ENCODE measurements at places on chromosomes 6 and 20.

- no peak for DNase-seq
Measured at GRCh38 chr20:44001667-44002596, 87.3 kb downstream of the TOX2 start.

DNA sequence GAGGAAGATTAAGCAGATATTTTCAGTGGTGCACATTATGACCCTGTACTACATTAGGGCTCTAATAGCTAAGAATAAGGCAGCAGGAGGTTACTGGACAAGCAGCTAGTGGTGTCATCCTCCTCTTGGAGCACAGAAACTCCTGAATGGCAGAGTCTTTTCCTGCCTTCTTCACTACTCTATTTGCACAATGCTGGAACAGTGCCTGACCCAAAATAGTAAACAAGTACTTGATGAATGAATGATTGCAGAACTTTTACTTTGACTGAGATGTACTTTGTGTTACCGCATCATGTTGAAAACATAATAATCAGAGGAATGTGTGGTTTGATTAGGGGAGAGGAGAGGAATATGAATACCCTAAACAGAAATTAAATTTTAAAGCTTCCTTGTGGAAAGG, 30.0 kb upstream of the UST start:
- no peak for DNase-seq

DNA sequence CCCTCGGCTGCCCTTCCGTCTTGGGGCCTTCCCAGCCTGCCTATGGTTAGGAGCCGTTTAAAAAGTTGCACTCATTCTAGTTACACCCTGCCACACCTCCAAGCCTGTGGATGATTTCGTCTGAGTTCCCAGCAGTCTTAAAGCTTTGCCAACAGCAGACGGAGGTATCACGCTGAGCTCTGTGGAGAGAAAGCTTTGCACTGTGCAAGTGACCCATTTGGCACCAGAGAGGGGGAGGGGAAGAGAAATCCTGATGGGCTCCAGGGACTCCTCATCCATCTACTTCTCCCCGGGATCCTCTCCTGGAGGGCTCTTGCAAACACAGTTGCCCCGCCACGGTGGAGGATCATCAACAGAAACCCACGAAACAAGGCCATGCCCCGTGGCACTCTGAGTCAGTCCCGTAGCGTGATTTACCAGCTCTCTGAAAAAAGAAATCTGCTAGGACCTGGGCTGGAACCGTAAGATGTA, 98.8 kb upstream of the CITED2 start:
- DNase-seq, result no peak

DNA sequence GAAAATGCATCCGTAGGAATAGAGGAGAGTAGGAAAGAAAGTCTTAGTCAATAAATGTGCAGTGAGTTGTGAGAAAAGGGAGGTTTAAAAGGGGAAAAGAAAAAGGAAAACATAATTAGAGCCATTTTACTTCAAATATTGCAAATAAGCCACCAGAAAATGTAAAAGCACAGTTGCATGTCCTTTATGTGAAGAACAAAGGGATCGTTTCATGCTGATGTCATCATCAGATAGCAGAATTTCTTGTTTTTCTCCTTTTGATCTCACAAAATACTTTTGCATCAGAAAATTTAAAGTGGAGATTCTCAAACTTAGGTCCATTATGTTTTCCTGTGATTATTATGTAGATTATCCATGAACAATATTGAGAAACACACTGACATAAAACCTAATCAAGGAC, 166.7 kb downstream of the HAO1 start:
- DNase-seq, result no peak

DNA sequence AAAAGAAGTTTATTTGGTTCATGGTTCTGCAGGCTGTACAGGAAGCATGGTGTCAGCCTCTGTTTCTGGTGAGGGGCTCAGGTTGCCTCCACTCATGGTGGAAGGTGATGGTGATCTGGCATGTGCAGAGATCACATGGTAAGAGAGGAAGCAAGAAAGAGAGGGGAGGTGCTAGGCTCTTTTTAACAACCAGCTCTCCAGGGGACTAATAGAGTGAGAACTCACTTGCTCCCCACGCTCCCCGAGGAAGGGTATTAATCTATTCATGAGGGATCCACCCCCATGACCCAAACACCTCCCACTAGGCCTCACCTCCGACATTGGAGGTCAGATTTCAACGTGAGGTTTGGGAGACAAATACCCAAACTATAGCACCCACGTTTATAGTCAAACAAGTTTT, 4.0 kb upstream of the GJB7 start:
- no peak for DNase-seq

- DNase-seq, result no peak
Measured at GRCh38 chr6:108968325-108969316, 120.4 kb downstream of the ARMC2 start.

- DNase-seq, result no peak
Measured at GRCh38 chr6:118768904-118769325, 117.5 kb upstream of the CEP85L start.

GRCh38 chr6:154499855-154500589, 10.5 kb downstream of the CNKSR3 start:
- DNase-seq, result no peak

DNA sequence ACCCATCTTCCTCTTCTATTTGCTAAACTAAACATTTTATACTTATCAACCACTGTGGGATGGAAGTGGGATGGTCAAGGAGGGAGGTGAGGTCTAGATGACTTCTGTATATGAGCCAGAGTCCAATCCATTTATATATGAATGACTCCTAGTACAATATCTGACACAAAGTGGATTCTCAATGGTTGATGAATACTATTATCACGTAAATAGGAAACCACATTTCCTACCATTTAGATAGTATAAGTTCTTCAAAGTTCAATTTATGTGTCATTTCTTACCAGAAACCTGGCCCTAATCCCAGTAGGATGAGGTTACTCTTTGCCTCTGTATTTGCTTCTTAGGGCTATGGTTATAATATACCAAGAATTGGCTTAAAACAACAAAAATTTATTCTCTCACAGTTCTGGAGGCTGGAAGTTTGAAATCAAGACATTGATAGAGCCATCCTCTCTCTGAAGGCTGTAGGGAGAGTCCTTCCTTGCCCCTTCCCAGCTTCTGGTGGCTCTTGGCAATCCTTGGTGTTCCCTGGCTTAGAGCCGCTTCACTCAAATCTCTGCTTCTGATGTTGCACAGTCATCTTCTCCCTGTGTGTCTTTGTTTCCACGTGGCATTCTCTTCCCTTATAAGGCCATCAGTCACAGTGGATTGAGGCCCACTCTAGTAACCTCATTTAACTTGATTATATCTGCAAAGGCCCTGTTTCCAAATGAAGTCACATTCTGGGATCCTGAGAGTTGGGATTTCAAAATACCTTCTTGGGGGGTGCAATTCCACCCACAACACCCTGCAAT, 41.0 kb upstream of the RAB23 start:
- no peak for DNase-seq

- peak; percentile 46 for DNase-seq
Measured at GRCh38 chr6:168636147-168637004, 195.4 kb downstream of the SMOC2 start.

DNA sequence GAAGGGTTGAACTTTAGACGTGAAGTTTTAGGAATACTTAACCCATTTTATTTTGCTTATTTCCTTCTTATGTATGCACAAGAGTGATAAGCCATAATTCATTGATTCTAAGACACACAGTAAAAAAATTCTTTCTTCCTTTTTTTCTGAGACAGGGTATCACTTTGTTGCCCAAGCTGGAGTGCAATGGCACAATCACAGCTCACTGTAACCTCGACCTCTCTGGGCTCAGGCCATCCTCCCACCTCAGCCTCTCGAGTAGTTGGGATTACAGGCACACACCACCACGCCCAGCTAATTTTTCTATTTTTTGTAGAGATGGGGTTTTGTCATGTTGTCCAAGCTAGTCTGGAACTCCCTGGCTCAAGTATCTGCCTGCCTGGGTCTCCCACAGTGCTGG, 116.6 kb upstream of the RNF24 start:
- no peak for DNase-seq

DNA sequence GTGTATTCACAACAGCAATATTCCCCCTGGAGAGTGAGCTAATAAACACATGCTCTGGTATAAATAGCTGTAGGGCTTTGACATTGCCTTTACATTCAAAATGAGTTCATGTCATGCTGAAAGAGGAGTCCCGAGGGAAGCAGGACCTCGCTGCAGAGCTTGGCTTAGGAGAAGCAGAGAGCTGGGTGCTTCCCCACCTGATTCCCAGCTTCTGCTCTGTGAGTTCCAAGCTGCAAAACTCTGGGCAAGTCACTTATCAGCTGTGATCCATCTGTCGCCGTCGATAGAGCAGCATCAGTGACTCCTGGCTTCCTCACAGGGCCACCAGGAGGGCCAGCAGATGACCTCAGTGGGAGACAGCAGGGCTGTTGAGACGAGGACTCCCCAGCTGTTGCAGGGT, 241.8 kb downstream of the ANKRD60 start:
- peak; percentile 51 for DNase-seq

- no peak for DNase-seq
Measured at GRCh38 chr6:35599761-35600658, 87.3 kb upstream of the TULP1 start.

GRCh38 chr6:24838994-24839393, 40.3 kb upstream of the ARMH2 start:
- DNase-seq, result no peak

- DNase-seq, result no peak
Measured at GRCh38 chr20:8527998-8528723, 396.1 kb downstream of the PLCB1 start.

- DNase-seq, result no peak
Measured at GRCh38 chr6:107635057-107635515, 145.2 kb downstream of the SOBP start.

GRCh38 chr6:166026586-166027126, 141.0 kb downstream of the TBXT start:
- no peak for DNase-seq

DNA sequence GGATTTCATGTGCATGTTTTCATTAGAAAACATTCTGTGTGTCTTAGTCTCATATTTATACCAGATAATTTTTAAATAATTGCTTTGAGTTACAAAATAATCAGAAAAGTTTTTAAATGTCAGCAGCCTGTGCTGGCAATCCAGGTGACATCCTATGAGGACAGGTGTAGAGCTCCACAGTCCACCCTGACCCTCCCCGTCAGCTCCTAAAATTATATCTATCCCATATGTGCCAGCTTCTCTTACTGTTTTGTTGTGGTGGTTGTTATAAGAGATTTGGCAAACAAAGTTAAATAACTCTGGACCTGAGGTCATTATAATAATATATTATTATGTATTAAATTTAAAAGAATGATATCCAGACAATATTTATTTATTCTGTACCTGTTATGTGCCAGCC, 253.2 kb upstream of the PLN start:
- no peak for DNase-seq

GRCh38 chr6:158500016-158500735, 59.7 kb upstream of the TMEM181 start:
- no peak for DNase-seq

DNA sequence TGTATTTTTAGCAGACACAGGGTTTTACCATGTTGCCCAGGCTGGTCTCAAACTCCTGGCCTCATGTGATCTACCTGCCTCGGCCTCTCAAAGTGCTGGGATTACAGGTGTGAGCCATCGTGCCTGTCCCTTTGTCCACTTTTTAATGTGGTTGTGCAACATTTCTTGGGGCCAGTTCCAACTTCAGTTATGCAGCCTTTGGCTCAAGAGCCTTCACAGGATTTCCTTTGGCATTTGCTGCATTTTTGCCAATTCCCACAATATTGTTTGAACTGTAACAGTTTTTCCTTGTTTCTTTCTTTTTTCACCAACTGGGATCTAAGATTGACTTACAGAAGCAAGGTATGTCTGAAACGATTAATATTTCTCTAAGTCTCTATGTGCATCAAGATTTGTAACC, 63.6 kb downstream of the EDN1 start:
- DNase-seq, result no peak

- peak; percentile 85 for DNase-seq
Measured at GRCh38 chr20:62120990-62121775, 1.1 kb upstream of the LSM14B start.
